ENCODE measurements at places on chromosomes 6 and 20.

- DNase-seq, result no peak
Observed at GRCh38 chr6:167726043-167726621, 100.6 kb upstream of the AFDN start.

GRCh38 chr6:12751694-12752325 lies 35.2 kb downstream of the PHACTR1 start:
- peak; percentile 64 for DNase-seq

GRCh38 chr20:3543901-3544507 lies 73.2 kb downstream of the ATRN start:
- no peak for DNase-seq

DNA sequence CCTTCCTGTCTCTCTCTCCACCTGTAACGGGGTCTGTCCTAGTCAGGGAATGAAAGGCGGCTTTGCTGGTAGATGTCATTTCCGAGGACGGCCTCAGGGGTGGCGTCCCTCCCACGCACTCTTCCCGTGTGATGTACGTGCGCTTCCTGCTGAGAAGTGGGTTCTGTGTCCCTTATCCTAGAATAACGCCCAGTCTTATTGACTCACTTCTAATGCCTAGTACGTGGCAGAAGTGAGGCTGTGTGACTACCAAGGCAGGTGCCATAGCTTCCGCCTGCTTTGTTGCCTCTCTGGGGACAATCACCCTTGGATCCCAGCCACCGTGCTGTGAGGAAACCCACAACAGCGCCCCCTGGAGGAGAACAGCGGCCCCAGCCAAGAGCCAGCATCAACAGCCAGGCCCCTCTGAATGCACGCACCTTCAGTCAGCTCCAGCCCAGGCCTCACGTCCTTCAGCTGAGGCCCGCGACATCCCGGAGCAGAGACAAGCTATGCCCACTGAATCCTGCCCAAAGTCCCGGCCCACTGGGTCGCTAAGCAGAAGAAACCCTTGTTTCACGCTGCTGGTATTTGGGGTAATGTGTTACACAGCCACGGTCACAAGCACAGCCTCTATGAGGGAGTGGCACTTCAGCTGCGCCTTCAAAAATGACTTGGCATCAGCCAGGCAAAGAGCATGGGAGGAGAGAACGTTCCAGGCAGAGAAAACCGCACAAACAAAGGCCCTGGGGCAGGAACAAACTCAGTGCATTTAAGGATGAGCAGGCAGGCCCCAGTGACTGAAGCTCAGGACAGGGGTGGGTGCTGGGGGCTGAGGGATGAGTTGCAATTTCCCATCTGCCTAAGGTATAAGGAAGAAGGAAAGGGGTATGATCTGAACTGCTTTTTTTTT lies 224.2 kb downstream of the NFATC2 start:
- DNase-seq, result peak; percentile 74

GRCh38 chr6:7256785-7257184 lies 56.2 kb downstream of the SSR1 start:
- DNase-seq, result no peak

DNA sequence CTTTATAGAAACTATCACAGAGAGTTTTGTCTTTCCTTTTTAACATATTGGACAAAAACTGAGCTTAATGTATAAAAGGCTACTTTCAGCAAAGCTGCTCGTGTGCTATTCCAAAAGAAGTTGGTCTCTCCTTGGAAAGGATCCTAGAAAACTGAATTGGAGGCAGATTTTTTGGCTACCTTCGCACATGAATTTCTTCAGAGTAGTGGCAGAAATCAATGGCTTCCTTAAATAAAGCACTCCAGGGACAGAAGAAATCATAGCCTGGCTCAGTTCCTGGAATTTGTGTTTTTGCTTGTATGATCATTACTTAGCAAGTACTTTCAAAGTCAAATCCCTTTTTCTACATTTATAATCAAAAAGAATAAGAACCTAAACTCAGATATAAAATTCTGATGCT lies 780.3 kb downstream of the PHF3 start:
- no peak for DNase-seq

- DNase-seq, result no peak
Observed at GRCh38 chr20:12055161-12055560, 137.5 kb downstream of the BTBD3 start.

DNA sequence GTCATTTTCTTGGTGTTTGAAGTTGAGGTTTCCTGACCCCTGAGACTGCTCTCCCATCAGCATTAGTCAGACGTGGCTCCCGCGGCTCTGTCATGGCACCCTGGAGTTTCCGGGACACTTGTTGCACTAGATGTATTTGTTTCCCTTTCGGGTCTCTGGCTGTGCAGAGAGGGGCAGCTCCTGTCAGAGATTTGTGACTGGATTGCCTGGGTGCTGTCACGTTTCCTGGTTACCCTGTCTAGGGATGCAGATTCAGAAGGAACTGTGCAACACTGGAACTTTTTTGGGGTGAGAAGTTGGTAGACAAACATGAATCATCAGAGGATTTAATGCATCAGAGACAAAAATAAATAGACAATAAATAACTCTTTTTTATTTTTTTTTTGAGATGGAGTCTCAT lies 431.8 kb upstream of the MAN1A1 start:
- no peak for DNase-seq

Data from NB4 (cell line).